ENCODE measurements at places on chromosomes 3 and 15.

DNA sequence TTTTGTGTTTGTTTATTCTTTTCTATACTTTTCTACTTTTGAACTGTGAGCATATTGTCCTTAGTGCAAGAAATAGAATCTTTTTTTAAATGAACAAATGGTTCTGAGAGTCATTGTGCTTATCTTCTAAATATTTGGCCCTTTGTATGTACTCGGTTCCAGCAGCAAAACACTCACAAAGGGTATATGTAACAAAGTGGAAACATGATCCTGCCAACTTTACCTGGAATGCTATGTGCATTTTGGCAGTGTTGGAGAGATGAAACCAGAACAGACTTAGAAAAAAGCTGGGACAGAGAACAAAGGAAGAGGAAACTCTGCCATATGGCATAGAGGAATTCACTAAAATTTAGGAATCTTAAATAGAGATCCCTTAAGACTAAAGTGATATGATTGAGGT lies 150.1 kb downstream of the FGF12 start:
- no peak for DNase-seq

GRCh38 chr15:79365765-79366164 lies 54.9 kb downstream of the TMED3 start:
- no peak for DNase-seq

- no peak for DNase-seq
These were observed 8.3 kb downstream of the IL5RA start for GRCh38 chr3:3101660-3102458.

DNA sequence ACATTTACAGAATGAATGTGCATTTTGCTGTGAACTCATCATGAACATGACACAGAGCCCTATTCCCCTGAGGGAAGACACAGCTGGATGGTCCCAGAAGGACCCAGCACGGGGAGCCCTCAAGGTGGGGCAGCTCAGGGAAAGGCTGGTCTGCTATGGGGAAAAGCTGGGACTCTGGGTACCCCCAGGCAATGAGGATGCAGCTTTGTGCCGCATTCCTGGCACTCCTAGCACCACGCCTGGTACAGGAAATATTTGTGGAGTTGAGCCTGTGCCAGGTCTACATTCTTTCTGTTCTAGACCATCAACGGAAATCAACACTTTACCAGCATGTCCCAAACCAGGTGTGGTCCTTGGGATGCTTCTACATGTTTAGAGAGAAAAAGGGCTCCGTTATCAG lies 74.0 kb downstream of the SRGAP3 start:
- DNase-seq = no peak

GRCh38 chr3:172311217-172311616 lies 137.0 kb downstream of the GHSR start:
- no peak for DNase-seq

DNA sequence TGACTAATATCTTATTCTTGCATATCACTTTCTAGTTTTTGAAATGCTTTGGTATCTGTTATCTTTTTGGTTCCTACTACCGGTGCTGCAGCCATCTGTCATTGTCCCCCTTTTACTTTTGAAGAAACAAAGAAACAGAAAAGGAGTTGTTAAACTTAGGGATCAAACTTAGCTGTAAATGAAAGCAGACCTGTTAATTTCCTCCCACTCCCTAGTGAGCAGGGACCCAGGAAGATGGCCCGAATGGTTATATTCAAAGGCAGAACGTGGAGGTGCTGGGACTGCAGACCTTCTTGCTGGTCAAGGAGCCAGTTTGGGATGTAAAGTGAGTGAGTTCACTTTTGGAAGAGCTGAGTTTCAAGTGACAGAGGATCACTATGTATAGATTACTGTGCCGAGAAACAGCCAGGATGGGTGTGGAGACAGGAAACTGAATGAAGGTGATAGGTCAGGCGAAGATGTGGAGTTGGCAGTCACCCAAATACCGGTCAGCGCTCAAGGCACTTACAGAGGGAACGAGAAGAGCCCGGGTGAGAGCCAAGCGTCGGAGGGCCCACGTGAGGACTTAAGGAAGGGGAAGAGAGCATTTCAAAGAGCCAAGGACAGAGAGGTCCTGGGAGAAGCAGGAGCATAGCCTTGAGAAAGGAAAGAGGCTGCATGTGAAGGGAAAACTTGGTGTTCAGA lies 20.1 kb downstream of the KBTBD8 start:
- no peak for DNase-seq

DNA sequence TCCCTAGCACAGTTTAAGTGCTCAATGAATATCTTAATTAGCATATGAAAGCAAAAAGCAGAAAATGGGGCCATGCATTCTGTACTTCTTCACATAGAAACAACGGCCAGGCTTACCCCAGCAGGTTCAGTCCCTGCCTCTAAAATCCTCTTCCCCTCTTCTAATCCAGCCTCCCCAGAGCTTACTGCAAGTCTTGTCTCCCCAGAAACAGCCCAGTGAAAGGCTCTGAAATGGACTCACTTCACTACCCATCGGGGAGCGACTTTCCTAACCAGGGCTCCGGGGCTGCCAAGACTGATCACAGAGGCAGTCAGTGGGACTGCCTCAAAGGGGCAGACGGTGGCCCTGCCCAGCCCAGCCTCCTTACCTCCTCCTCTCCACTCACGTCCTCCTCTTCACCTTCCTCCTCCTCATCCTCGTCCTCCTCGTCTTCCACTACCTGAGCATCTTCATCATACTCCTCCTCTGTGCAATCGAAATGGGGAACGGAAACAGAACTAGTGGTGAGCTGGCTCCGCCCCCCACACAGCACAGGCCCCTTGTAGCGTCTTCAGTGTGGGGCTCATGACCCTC lies 38.0 kb downstream of the ANP32A start:
- DNase-seq = no peak

DNA sequence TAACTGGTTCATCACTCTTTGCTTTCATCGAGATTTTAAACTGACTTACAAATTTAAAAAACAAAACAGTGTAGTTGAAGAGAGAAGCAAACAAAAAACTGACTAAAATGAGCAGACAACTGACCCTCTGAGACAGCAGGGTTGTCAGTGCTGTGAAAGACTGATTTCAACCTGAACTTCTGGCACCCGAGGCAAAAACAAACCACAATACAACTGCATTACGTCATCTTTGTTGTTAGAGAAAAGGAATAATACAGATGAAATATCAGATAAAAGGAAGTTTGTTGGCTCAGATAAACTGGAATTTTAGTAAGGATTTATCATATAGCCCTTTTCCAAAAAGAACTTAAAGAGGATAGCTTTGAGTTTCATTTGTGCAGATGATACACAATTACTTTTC lies 51.1 kb downstream of the PARP15 start:
- no peak for DNase-seq

GRCh38 chr15:37028625-37029296 lies 71.6 kb downstream of the MEIS2 start:
- no peak for DNase-seq

GRCh38 chr3:56196700-56197099 lies 271.6 kb downstream of the ERC2 start:
- no peak for DNase-seq

DNA sequence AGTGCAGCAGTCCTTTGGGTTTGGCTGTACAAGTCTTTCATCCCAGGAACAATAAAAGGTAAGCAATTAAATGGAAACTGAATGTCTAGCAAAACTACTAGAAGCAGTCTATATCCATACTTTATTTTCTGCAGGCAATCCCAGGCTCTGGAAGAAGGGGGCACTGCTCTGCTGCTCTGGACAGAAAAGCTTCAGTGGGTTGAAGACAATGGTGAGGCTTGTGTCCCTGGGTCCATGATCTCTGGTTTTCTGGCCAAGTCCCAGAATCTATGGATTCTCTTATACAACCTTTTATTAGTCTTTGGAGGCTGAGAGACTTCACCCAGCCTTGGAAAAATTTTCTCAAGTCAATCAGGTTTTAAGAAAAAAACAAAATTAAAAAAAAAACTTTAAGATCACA lies 35.6 kb downstream of the SCAP start:
- no peak for DNase-seq

GRCh38 chr3:133361011-133361410 lies 38.8 kb upstream of the BFSP2 start:
- no peak for DNase-seq

DNA sequence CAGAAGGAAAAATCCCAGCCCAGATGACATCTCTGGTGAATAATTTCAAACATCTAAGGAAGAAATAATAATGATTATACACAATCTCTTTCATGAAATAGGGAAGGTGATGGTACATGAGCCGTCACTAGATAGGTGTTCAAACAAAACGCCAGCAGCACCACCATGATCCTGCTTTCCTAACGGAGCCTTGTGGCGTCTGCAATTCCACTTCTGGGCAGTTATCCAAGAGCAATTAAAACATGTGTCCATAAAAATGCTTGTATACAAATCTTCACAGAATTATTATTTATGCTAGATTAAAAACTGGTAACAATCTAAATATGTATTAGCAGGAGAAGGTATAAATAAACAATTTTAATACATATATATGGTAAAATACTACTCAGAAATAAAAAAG lies 33.7 kb downstream of the RTP4 start:
- no peak for DNase-seq

DNA sequence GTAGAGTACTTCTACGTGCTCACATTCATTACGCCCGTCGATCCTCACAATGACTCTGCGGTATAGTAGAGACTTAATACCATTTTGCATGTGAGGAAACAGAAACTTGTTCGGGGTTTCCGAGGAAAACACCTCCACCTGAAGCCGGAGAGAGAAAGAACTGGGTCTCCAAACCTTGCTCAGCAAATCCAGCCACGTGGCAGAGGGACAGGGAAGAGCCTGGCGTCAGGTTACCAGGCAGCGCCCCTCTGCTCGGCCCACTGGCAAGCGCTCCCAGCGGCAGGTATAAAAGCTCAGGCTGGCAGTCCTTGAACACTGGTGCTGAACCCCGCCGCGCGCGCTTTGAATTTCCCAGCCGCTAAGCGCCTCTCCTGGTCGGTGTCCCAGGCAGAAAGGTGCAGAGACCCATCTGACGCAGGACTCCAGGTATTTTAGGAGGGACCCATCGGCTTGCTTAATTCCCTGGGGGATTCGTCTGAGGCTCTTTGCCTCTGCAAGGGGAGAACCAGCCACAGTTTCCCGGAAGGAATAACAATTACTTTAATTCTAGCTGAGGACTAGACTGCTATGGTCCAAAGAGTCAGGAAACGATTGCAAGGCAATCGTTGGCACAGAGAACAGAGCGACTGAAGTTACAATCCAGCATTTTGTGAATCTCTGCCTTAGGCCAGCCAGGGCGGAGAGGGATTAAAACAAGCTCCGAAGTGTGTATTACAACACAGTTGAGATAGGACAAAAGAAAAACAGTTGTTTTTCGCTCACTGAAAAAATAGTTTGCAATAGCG lies at the start of gene C2CD4A:
C2CD4A (plus strand) TSS at position 315 of the 785 bp plus-strand sequence. CDS start 637 bp downstream, outside the sequence.
- peak; percentile 26 for DNase-seq

GRCh38 chr3:132772252-132772651 lies 50.0 kb upstream of the NPHP3 start:
- no peak for DNase-seq

- DNase-seq = no peak
These were observed 16.5 kb downstream of the LRIG1 start for GRCh38 chr3:66484106-66484844.

DNA sequence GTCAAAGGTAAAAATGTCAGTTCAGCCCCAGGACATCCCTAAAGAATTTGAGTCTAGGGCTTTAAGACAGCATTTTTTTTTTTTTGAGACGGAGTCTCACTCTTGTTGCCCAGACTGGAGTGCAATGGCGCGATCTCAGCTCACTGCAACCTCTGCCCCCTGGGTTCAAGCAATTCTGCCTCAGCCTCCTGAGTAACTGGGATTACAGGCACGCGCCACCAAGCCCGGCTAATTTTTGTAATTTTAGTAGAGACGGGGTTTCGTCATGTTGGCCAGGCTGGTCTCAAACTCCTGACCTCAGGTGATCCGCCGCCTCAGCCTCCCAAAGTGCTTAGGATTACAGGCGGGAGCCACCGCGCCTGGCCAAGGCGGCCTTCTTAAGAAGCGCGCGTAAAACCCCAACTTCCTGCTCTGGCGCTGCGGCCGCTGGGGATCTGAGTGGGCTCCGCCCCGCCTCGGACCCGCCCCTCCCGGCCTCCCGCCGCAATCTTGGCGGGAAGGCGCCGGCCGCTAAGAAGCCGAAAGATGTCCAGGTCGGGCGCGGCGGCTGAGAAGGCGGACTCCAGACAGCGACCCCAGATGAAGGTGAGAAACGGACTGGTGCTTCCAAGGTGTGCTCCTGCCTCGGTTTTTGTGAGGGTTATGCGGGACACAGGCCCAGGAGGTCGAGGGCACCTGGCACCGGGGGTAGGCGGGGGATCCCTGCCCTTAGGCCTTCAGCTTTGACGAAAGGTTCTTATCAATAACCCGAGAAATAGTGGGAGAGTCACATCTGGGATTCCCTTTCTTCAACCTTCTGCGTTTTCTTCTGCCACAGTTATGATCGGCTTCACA lies at the start of gene WDR76:
WDR76 (plus strand) TSS at position 495 of the 834 bp plus-strand sequence; CDS start at position 526, 31 bp downstream.
- DNase-seq = peak; percentile 2

GRCh38 chr3:151351219-151351618 lies 21.9 kb upstream of the P2RY13 start:
- DNase-seq = no peak

- no peak for DNase-seq
These were observed 48.7 kb downstream of the RHCG start for GRCh38 chr15:89447676-89448075.

DNA sequence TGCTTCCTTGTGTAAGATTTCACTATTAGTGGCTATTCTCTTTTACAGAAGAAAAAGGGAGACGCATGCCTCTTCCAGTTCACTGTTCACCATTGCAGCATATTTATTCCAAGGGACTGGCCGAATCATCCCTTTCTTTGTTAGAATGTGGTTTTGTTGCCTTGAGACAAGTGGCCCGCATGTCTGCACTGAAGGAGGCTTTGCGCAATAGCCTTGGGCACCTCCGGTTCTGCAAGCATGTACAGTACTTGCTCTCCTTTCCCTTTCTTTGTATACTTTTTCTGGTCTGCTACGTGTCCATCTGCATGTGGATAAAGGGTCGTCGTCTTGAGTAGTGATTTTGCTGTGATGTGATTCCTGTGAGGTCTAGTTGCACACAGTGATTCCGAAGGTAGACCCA lies 43.0 kb downstream of the FLNB start:
- DNase-seq = no peak

DNA sequence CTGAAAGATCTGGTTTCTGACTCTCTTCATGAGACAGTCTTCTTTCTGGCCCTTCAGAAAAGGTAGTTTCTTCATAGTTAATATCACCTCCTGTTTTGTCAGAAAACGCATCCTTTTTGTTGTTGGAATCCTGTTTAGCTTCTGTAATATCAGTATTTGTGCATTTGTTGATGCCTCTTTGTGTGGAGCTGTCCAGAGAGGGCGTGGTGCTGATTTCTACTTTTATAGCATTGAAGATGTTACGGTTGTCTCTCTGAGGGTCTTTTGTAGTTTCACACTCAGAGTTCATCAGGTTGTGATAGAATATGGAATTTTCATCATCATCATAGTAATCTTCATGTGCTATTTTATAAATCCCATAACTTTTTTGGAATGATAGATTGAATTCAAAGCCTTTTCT lies 8.9 kb downstream of the GPR149 start:
- DNase-seq = no peak

Data from NCI-H1417 treated with DMSO at 0.1 percent for 48 hours (cell line).